ENCODE measurements at places on chromosomes 16 and 17.
A peak's percentile ranks its signal among the peaks of the same experiment; 100 is the strongest.

- no peak for DNase-seq
These were observed 27.5 kb downstream of the TOM1L2 start for GRCh38 chr17:17944743-17945142.

GRCh38 chr16:85971902-85972638 lies 73.1 kb downstream of the IRF8 start:
- DNase-seq = no peak

DNA sequence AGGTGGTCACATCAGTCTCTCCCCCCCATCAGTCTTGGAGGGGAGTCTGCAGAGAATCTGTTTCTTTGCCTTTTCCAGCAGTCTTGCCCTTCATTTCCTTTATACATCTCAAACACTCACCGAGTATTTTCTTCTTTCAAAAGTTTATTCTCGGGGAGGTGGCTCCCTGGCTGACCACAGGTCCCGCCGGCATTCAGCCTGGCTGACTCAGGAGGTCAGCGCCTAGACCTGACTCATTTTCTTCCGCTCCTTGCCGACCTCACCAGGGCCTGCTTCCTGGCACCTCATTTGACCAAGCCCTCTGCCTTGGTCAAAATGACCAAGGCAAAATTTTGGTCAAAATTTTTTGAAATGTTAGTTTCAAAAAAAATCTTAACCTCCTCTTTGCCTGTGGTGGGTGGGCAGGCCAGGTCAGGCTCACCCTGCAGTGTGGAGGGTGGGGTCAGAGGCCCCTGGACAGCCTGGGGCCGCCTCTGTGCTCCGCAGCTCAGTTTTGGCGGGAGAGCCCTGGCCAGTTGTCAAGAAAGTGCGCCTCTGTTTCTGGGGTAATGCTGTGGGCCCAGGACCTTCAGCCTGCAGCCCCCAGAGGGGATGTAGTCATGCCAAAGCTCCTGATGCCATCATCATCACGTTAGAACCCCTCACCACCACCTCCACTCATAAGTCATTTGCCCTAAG lies 165.6 kb downstream of the SPECC1 start:
- DNase-seq = peak; percentile 64

GRCh38 chr16:51449441-51449840 lies 298.4 kb upstream of the SALL1 start:
- DNase-seq = no peak

GRCh38 chr17:47855737-47856136 lies 4.8 kb upstream of the SP6 start:
- DNase-seq = no peak

DNA sequence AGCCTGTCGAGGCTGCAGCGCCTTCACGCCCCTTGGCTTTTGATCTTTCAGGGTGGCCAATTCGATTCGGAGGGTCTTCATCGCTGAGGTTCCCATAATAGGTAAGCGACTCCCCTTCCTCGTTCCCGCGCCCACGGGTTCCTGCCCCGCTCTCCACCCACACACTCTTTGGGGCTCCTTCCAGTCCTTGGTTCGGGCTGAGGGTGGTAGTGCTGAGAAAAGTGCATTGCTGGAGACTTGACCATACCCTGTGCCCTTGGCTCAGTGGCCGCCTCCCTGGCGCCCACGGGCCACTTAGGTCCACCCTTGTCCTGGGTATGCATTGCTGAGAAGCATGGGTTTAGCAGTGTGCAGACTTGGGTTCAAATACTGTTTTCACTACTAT lies 491 bp downstream of the POLR2C start:
- DNase-seq = no peak

DNA sequence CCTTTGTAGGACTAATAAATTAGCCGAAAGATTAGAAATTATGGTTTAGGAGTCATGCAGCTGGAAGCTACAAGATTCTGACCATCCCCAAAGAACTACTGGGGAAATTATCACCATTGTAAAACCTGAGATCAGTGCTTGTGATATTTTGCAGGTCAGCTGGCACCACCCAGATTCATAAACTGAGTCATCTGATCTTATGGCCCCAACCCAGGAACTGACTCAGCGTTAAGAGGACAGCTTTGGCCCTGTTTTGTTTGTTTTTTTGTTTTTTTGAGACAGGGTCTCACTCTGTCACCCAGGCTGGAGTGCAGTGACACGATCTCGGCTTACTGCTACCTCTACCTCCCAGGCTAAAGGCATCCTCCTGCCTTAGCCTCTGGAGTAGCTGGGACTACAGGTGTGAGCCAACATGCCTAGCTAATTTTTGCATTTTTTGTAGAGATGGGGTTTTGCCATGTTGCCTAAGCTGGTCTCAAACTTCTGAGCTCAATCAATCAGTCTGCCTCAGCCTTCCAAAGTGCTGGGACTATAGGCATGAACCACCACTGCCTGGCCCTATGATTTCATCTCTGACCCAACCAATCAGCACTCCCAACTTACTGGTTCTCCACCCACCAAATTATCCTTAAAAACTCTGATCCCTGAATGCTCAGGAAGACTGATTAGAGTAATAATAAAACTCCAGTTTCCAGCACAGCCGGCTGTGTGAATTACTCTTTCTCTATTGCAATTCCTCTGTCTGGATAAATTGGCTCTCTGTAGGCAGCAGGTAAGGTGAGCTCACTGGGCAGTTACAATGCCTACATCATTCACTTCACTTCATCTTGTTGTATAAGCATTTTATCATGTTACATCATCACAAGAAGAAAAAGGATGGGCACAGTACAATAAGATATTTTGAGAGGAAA lies 79.4 kb upstream of the KSR1 start:
- DNase-seq = peak; percentile 65

DNA sequence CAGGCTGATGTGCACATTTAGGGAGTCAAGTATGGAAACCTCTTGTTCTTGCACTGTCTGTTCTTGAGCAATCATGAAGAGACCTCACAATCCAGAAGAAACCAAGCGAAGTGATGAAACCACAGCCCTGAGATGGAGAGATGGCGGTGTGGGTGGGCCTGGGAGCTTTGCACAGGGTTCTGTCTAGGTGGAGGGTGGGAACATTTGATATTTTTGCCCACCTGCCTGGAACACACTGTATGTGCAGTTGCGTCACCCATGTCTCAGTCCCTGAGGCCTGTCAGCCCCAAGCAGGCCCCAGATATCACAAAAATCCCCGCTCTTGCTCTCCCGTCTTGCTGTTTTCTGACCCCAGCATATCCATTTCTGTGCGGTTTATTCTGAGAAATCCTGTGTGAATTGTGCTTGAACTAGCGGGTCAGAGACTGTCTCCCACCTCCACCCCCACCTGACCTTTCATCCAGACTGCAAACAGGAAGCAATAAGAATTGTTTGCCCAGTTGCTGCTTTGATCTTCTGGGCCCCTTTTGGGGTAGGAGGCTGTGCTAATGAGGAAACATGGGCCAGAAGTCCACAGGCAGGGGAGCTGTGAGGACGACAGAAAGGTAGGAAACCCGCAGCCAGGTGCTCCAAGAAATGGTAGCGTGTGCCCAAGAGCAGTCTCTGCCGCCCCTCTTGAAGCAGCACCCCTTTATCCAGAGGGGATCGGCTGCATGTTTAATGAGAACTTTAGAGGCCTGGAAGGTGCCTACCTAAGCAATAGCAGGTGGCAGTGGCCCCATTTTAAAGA lies 183.8 kb downstream of the CCDC182 start:
- no peak for DNase-seq

All from Panc1 (cell line).